ENCODE measurements at places on chromosomes 6 and 20.

- no peak for DNase-seq
Observed at GRCh38 chr6:119065382-119065781, 13.1 kb downstream of the FAM184A start.

- DNase-seq = no peak
Observed at GRCh38 chr6:133202610-133203343, 38.4 kb upstream of the EYA4 start.

DNA sequence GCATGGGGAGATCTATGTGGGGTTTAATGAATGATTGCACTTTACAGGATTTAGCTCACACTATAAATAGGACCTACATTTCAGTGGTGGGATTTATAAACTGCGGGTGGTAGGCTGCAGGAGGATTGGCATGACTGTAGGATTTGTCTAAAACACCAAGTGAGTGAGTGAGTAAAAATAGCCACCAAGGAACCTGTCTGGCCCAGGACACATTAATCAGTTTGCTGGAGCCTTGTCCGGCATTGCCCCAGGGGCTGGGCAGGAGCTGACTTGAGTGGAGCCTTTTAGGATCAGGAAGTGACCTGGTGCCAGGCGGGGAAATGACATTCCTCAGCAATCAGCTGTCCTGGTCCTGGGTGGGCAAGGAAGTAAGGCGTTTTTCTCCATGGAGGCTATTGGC lies 278.7 kb upstream of the PRND start:
- DNase-seq = no peak

DNA sequence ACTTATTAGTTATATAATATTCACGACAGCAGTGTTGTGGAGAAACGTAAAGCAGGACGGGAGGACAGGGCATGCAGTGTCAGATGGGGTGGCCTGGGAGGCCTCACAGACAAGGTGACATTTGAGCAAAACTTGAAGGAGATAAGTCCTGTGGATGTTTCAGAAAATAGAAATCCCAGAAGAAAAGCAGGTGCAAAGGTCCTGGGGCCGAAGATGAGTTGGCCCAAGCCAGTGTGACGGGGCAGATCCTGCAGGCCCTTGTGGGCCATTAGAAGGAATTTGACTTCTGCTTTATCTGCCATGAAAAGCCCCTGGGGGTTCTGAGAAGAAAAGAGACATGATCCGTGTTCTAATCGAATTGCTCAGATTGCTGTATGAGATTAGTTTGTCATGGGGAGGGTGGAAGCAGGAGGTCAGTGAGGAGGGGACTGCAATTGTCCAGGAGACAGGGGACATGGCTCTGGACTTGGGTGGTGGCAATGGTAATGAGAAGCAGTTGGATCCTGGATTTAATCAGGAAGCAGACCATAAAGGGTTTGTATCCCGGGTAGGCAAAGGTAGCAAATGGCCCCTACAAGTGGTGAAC lies 437.4 kb upstream of the SULF2 start:
- DNase-seq = no peak
